NCI-H2081 treated with DMSO at 0.1 percent for 48 hours (cell line): ENCODE measurements at places on chromosomes 4 and X.

- DNase-seq = no peak
These were observed 120.2 kb upstream of the PSAPL1 start for GRCh38 chr4:7554905-7555304.

DNA sequence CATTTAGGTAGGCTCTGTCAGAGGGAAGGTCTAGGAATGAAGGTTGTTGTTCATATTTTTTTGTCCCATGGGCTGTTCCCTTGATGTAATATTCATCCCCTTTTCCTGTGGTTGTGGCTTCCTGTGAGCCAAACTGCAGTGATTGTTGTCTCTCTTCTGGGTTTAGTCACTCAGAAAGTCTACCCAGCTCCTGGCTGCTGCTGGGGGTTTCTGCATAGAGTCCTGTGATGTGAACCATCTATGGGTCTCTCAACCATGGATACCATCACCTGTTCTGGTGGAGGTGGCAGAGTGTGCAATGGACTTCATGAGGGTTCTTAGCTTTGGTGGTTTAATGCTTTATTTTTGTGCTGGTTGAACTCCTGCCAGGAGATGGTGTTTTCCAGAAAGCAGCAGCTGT, 122.8 kb downstream of the ZC4H2 start:
- DNase-seq = no peak

DNA sequence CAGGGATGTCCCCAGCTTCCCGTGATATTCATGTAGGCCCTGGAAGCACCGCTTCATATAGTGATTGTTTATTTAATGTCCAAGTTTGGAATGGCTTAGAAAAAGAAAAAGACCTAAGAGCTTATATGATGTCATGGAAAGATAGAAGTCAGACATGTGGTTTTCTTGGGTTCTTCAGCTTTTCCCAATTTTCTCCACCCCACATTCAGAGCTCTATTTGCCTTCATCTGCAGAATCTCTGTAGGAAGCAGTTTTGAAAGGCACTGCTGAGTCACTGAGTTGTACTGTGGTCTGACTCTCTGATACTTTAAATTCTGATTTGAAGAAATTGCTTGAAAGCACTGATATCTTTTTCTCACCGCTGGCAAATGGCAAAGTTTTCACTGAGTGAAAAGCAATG, 120.6 kb upstream of the EDNRA start:
- no peak for DNase-seq

DNA sequence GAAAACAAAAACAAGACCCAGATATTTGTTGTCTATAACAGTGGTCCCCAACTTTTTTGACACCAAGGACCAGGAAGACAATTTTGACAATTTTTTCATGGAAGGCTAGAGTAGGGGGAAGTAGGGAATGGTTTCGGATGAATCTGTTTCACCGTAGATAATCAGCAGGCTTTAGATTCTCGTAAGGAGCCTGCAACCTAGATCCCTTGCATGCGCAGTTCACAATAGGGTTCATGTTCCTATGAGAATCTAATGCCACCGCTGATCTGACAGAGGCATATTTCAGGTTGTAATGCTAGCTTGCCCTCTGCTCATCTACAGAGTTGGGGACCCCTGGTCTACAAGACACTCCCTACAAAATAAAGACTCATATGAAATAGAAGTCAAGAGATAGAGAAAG, 229.8 kb downstream of the NDST4 start:
- DNase-seq = no peak

GRCh38 chr4:42280327-42281095, 116.8 kb upstream of the SHISA3 start:
- DNase-seq = no peak

- DNase-seq = no peak
These were observed 119.4 kb downstream of the FAM53A start for GRCh38 chr4:1564535-1565375.

- no peak for DNase-seq
These were observed 37.8 kb upstream of the TACR3 start for GRCh38 chr4:103757631-103758030.

- DNase-seq = no peak
These were observed 74.2 kb downstream of the BEND4 start for GRCh38 chr4:42078184-42078801.

DNA sequence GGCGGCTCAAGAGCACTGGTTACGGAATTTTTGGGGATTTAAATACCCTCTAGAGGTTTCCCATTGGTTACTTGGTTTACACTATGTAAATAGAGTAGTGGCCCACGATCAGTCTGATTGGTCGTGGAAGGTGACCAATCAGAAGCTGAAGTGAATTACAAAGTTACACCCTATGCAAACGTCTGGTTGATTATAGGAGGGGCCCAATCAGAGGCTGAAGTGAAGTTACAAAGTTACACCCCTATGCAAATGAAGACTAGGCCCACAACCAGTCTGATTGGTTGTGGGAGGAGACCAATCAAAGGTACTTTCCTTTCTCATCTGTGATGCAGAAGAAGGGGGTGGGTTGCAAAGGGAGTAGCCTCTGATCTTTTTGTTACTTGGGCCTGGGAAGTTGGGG, 45.1 kb upstream of the HSD17B10 start:
- no peak for DNase-seq

DNA sequence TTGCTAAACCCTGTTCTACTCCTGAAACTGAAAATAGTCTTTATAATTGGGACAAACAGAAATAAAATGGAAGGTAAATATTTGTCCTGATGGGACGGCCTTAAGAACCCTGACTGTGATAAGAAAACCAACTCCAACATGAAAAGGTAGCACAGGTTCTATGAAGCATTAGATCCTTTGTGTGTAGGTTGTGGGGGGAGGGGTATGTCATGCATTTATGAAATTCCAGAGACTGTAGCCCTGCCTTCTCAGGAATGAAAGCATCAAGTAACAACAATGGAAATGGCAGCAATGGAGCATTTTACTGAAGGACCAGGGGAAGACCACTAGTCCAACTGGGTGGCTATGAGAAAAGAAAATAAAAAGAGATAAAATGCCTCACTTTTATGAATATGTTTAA, 23.9 kb downstream of the CXXC4 start:
- no peak for DNase-seq

GRCh38 chr4:181593703-181594102, 649.5 kb upstream of the TENM3 start:
- no peak for DNase-seq

- DNase-seq = no peak
These were observed 8.7 kb downstream of the ATP11C start for GRCh38 chrX:139924069-139924695.

- no peak for DNase-seq
These were observed 159.6 kb upstream of the PJA1 start for GRCh38 chrX:69324851-69325250.

DNA sequence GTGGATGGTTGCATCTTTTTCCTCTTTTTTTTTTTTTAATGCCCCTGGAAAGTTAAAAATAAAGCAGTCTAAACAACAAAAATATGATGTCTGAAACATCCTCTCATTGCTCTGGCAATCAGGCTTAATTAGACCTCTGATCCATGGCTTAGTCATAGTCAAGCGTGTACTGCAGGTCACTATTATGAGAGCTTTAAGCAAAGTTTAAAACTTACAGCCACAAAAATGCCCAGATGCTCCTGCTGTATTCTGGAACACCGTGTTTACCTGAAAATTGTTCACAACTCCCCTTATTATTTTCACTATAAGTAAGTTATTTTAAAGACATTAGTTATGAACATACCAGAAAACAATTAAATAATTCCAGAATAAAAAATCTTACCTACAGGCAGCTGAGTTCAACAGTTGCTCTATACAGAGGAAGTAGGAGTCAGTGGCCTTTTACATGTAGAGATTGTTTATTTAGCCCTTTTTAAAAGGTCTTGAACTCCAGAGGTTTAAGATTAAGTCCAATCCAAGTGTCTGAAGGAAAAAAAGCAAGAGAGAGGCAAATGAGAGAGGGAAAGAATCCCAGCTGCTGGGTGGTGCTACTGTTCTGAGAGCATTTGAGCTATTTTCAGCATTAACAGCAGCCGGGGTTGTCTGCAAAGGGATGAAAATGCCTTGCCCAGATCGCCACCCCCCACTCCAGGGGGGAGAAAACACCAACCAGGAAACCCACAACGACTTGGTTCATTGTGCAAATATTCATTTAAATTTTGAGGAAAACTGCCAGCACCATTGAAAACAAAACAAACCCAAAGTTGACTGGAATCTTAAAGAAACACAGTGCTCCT, 36.9 kb downstream of the SORBS2 start:
- DNase-seq = no peak

DNA sequence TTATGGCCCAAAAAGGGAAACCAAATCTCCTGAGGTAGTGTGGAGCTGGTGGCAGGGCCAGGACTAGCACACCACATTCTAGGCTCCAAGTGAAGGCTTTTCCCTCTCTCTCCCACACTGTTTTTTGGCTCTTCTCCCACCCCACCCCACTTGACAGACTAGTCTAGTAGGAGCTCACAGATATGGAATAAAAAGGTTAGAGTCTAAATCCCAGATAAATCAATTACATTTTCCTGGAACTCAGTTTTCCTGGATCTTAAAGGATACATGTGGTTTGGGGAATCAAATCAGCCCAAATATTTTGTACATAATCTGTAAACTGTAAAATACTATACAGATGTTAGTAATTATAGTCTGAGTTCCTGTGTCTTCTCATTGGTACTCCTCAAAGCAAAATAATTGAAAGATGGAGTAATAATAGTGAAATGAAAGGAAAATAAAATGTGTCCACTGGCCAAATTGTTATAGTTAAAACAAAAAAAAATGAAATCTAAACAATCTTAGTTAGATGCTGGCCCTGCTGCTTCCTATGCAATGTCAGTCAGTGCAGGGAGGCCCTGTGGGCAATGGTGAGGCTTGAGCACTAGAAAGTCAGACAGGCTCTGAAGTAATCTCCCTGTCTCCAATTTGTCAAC, 370.4 kb upstream of the CPEB2 start:
- DNase-seq = no peak

- DNase-seq = no peak
These were observed 5.9 kb downstream of the SNX25 start for GRCh38 chr4:185215261-185215660.

DNA sequence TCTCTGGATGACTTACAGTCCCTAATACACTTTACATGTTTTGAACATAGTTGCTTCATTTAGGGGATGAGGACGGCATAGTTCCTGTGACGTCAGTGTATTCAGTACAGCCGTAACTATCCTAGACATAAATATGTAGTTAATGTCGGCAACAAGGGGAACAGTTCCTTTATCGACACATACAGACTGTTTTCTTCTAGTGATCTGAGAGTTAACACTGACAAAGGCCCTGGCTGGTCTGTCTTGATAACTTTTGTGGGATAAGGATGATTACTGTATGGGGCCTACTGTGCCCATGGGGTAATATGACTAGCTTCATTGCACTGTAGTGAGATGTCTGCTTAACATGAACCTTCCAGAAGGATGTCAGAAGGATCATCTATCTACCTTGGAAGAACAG, 131.2 kb downstream of the ZNF518B start:
- no peak for DNase-seq

DNA sequence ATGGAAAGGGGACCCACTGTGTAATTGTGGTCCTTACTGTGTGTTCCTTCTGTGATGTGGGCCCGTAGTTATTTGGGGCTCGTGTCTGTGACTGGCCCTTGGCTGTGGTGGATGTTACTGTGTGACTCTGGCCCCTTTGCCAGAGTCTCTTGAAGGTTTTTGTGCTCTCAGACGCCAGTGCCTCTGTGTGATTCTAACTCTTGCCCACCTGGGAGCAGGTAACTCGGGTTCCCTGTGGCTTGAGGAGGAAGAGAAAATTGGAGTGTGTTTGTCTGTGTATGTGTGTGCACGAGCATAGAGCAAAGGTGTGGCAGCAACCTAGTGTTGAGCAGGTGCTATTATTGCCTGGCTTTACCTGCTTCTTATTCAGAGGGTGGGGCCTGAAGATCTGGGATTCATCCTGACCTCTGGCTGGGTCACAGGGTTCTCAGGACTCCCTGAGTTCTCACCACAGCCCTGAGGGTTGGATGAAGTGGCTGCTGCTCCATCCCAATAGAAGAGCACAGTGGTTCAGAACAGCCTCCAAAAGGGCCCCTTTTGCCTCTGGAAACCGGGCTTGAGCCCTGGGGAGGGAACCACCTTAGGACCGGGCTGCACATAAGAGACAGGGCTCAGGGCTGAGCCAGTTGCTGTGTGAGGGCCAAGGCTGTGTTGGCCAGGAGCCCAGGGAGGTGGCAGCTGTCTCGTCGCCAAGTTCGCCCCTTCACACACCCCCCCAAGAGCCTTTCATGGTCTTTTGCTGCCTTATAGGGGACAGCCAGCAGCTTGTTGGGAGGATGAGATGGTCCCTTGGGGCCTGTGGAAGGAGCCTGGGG, 1.3 kb downstream of the RBM10 start:
- DNase-seq = no peak

- no peak for DNase-seq
These were observed 10.1 kb upstream of the RNF4 start for GRCh38 chr4:2458546-2459491.

DNA sequence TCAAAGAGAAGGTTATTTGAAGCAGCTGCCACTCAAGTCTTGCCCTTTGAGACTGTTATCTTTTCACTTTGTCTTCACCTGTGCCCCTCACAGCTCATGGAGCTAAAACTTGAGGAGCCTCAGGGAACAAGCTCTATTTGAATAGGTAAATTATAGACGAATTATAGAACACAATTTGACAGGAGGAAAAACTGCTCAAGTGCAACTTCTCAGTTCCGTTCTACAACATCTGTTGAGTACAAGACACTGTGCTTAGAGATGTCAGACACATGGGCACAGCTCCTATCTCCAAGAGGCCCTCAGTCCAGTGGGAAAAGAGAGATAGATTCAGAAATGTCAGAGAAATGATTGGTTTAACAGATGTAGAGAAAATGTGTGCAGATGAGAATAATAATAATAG, 5.1 kb downstream of the PPP1R2C start:
- DNase-seq = no peak

GRCh38 chr4:66216252-66216651, 546.0 kb upstream of the EPHA5 start:
- DNase-seq = no peak

- DNase-seq = no peak
These were observed 147.2 kb upstream of the WDFY3 start for GRCh38 chr4:85113706-85114105.

GRCh38 chr4:183888564-183888963, 16.5 kb upstream of the STOX2 start:
- DNase-seq = no peak

- DNase-seq = no peak
These were observed 113.0 kb downstream of the DTHD1 start for GRCh38 chr4:36394352-36394903.

- DNase-seq = no peak
These were observed 758.5 kb downstream of the ADGRL3 start for GRCh38 chr4:61958591-61958990.

DNA sequence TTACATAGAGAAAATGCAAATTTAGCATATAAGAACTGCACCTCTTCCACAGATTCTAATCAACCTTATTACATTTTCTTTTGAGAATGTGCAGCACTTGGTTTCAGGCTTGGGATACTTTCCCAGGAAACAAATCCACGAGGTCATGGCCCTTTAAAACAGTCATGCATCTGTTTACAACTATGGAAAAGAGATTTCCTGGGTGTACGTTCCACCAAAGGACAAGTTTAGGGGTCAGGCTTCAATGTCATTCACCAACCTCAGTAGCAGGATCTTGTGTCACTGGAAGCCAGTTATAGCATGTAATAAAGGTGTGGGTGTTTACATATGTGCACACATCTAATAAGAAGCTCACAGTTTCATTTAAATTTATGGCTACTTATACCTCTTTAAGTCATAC, 30.7 kb downstream of the EREG start:
- DNase-seq = no peak
